ENCODE measurements at places on chromosomes 1 and 21.

- no peak for DNase-seq
Measured at GRCh38 chr1:185601189-185601588, 133.0 kb upstream of the HMCN1 start.

DNA sequence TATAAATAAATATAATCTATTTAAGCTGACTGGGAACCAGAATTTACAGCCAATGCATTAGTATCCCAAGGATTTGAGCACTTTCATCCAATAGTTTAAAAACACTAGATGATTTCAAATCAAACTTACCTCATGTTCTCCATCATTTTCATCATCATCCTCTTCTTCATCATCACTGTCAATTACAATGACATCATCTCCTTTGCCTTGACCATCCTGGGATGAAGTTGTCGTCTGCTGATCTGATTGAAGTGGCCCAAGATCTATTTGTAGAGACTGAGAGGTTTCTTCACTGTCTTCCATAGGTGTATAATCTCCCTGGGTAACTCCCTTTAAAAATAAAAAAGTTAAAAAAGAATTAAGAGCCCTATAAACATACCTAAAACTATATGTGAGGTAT lies 47.7 kb downstream of the TPR start:
- DNase-seq = no peak

DNA sequence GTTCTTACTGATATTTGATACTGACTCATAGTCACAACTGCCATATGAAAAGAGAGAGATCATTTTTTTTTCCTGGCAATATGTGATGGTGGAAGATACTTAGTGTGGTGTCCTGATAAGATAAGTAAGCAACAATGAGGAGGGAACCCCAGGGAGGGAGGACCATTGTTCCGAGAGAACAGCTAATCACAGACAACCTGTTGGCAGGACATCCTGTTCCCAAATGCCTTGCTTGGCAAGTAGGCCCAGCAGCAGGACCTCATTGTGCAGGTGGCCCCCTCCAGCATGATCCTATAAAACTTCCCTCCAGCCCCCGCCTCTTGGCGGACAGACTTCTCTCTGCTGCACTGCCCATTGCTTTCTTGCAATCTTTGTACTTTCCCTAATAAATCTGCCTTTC lies 329.4 kb upstream of the CHRM3 start:
- no peak for DNase-seq

DNA sequence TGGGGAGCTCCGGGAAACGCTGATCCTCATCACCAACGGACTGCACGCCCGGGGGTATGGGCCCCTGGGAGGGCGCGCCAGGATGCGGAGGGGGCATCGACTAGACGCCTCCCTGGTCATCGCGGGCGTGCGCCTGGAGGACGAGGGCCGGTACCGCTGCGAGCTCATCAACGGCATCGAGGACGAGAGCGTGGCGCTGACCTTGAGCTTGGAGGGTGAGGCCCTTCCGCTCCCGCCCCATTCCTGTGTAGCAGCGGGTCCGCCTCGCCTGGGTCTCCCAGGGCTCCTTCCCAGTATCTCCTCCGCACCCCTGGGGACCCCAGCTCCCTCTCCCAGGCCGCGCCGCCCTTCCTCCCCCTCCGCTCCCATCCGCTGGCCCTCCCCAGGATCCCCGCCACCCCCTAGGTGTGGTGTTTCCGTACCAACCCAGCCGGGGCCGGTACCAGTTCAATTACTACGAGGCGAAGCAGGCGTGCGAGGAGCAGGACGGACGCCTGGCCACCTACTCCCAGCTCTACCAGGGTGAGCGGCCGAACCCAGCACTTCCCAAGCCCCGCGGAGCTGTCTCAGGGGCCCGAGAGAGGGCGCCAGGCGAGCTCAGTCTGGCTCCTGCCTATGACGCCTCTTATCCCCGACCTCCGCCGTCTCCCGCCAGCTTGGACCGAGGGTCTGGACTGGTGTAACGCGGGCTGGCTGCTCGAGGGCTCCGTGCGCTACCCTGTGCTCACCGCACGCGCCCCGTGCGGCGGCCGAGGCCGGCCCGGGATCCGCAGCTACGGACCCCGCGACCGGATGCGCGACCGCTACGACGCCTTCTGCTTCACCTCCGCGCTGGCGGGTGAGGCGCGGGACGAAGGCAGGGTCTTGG lies 5.0 kb downstream of the HAPLN2 start:
- no peak for DNase-seq

GRCh38 chr1:232250838-232251237 lies 379.1 kb downstream of the SIPA1L2 start:
- no peak for DNase-seq

GRCh38 chr1:150876119-150876454 lies 312 bp downstream of the ARNT start:
- DNase-seq = no peak

DNA sequence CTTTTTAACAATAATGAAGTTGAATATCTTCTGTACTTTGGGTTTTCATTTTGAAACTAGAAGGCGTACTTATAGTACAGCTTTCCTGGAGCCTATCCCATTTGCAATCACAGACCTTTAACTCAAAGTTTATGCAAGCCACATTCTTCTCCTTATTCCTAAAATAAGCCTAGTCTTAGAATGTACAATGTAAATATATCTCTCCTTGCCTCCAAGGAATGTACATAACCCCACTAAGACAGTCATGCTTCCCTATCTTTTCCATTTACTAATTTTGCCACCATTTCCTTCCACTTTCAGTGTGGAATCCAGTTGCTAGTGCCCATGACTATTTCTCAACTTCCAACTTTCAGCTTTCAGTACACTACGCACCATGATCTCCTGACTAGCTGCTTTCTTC lies 327.6 kb downstream of the ST6GALNAC3 start:
- DNase-seq = no peak

DNA sequence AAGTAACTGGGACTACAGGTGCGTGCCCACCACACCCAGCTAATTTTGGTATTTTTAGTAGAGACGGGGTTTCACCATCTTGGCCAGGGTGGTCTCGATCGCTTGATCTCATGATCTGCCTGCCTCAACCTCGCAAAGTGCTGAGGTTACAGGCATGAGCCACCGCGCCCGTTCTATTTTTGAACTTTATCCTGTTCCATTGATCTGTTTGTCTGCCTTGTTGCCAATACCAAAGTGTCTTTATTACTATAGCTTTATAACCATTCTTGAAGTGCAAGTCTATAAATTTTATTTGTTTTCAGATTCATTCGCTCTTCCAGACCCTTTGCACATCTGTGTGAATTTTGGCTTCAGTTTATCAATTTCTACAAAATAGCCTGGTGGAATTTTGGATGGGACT lies 28.0 kb downstream of the SYT14 start:
- no peak for DNase-seq

GRCh38 chr1:121518726-121519041 lies 333.9 kb downstream of the SRGAP2C start:
- no peak for DNase-seq

- DNase-seq = no peak
Measured at GRCh38 chr1:70348399-70349165, 5.9 kb downstream of the ANKRD13C start.

GRCh38 chr21:36075171-36075570 lies 5.3 kb downstream of the CBR1 start:
- peak; percentile 20 for DNase-seq

GRCh38 chr1:186659890-186660341 lies 20.3 kb downstream of the PTGS2 start:
- DNase-seq = no peak

DNA sequence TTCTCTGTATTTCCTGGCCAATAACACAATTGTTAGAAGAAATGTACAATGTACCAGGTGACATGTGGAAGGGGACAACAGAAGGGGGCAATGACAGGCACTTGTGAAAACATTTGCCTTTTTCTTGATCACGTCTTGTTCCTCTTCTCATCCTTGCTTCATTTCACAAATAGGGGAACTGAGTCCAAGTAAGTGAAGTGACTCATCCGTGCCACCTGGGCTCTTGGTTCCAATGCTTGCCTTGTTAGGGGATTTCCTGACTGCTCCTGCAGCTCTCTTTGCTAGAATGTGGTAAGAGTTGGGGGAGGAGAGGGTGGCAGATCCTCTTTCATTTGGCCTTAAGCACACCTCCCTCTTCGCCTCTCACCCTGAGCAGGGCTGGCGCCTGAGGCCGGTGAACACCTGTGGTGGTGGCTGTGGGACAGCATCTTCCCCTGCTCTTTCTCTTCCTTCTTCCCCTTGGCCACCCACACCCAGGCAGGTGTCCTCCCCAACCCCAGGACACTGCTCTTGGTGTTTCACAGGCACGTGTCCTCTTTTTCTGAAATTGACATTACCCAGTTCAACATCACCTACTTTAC lies 2.2 kb upstream of the RHEX start:
- DNase-seq = no peak

GRCh38 chr1:39973503-39974135 lies 18.7 kb downstream of the MFSD2A start:
- DNase-seq = peak; percentile 82

DNA sequence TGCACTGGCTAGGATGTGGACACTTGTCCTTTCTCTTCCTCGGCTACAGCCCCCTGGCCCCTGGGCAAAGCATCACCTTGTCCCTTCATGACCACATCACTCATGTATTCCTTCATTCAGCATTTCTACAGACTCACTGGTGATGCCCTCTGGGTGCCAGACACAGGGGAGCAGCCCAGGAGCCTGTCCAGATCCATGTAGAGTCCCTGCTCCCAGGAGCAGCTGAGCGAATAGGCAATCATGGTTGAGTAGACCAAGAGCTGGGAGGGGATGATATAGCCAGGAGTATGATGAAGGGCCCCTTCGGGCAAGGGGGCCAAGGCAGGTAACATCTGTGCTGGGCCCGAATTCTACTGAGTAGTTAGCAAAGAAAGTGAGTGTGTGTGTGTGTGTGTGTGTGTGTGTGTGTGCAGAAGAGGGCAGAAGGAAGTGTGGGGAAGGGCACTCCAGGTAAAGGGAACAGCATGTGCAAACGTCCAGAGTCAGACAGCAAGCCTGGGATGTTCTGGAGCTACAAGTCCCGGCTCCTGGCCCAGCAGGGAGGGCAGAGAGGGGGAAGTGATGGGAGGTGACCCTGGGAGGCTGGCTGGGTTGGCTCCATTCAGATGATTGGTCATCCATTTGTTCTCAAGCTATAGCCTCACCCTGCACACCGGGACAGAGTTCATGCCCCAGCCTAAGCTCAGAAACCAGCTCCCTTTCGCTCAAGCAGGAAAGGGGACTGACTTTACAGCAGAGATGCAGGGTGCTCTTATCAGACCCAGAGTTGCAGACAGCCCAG lies 21.0 kb upstream of the PIK3CD start:
- no peak for DNase-seq

DNA sequence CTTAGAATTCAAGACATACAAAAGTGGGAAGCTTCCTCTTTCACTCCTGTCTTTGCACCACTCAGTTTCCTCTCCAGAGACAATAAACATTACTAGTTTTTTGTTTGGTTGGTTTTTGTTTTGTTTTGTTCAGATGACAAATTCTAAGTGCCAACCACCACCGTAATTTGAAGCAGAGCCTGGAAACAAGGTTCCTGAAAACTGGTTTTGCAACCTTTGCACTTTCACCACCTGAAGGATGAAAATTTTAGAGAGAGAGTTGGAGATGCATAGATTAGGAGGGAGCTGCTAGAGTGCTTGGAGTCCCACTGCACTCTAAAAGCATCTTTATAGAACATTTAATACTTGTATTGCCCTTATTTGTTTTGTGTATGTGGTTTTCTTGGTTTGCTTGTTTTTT lies 20.2 kb upstream of the MGST3 start:
- DNase-seq = no peak

GRCh38 chr1:175070818-175071217 lies 3.2 kb downstream of the TNN start:
- no peak for DNase-seq

GRCh38 chr1:87403061-87403820 lies 74.6 kb downstream of the LMO4 start:
- no peak for DNase-seq

DNA sequence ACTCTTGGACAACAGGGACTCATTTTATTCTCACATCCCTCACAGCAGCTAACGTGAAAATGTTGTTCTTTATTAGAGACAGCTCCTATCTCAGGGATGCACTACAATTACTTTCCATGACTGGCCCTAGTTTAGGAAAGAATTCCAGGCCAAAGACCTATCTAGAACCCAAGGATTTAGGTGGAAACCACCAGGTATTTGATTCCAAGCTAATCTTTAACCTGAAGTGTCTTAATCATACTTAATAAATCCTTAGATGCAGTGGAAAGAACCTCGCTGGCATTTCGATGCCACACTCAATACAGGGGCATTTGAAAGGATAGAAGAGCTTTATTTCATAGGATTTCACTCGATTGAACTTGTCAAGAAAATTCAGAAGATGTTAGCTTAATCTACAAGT lies 218.3 kb downstream of the KIF26B start:
- DNase-seq = no peak

- DNase-seq = no peak
Measured at GRCh38 chr1:172638885-172639831, 19.7 kb upstream of the FASLG start.

DNA sequence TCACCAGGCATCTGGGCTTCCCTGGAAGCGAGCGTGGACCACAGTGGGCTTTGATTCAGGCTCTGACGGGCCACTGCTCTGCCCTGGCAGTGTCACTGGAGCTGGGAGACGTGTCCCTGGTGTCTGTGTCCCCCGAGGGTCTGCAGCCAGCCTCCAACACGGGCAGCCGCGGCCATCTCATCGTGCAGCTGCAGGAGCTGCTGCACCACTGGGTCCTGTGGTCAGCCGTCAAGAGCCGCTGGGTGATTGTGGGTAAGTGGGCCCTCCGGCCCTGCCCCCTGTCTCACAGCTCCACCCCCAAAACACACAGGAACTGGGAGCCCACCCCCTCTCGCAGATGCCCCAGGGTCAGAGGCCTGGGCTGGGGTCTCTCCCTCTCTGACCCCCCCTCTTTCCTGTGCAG lies 40.7 kb downstream of the DISP3 start:
- no peak for DNase-seq

GRCh38 chr1:160647329-160647720 lies 481 bp upstream of the SLAMF1 start:
- DNase-seq = no peak

DNA sequence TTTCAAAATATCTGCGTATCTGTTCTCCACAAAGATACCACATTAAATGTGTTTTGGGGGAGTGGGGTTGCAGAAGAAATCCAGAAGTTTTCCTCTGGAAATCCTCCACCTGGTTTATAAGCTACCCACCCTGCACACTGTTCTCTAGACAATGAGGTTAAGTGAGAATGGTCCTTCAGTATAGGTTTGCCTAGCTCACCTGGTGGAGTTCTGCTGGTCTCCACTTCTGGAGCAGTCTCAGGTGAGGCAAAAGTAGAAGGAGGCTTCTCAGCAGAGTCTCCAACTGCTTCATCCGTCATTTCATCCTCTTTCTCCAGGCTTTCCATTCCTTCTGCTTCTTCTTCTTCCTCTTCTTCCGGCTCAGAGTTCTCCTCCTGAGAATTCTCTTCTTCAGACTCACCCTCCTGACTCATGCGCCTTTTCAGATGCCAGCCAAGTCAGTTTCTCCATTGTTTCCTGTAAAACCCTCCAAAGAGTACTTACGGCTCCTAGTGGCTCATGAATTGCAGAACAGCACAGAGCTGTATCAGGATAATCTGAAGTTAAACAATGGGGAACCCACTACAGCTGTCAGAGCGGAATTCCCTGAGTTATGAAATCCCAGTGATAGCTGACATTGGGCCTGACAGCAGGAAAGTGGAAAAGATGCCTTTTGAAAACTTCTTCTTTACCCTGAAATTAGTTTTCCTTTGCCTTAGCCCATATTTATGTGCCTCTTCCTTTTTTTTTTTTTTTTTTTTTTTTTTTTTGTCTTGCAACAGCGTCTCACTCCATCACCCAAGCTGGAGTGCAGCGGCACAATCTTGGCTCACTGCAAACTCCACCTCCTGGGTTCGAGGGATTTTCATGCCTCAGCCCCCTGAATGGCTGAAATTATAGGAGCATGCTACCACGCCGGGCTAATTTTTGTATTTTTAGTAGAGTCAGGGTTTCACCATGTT lies 38.5 kb downstream of the MSTO1 start:
- DNase-seq = no peak
